Frontal cortex (tissue), 4 donors: ENCODE measurements at places on chromosomes 3 and 15.

DNA sequence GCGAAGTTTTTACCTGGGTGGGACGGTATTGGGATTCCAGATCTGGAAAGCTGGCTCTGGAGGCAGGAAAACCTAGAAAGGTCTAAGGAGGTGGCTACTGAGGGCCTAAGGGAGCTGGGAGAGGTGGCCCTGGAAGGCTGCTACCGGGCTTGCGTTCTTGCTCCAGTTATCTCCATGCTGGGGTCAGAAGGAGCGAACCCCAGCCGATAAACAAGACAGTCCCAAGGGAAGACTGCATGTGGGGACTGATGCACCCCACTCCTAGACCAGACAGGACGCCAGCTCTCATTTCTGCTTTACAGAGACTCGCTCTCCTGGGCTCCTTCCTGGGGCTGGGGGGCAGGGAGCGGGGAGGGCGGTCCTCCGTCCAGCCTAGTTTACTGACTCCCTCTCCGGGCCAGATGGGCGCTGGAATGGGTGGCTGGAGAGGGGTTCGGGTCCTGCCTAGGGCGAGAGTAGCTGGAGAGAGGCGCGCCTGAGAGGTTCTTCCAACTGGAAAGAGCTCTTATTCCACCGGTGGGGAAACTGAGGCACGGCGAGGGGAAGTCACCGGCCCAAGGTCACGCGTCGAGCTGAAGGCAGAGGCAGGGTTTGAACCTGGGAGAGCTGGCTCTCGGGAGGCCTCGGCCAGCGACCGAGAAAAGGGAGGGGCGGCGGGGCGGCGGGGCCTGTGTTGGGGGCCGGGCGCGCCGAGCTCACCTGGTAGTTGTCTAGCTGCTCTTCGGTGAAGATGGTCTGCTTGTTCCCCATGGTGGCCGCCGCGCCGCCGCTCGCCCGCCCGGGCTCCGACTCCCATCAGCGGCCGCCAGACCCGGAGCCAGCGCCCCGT lies 565 bp downstream of the CIB2 start:
- peak; percentile 27 for DNase-seq

DNA sequence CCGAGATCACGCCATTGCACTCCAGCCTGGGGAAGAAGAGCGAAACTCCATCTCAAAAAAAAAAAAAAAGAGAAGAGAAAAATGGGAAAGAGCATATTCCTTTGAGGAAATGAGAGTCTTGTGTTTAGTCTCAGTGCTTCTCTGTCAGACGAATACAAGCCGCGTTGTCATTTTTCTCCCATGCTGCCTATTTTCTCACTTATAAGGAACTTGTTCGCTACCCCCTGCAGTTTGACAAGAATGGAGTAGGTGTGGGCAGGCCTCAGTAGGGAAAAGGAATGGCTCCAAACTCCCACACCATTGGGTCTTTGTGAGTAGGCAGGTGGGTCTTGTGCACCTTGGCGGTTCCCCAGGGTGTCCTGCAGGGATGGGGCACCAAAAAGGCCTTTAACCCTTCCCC lies 6.5 kb downstream of the GPR160 start:
- DNase-seq: no peak

DNA sequence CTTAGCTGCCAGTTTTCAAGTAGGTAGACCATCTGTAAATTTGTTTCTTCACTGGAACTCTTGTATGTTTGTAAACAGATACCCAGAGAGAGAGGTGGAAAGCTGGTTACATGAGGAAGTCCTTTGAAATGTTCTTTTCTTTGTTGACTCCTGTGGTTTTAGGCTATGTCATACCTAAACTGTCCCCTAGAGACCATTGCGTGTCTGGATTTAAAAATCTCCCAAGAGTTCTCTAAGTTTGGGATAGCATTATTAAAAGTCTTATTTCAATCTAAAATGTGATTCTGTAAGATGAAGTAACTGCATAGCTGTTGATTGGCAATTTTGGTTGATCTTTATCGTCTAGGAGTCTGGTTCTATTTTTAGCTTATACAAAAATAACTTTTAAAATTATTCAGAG lies 127.2 kb downstream of the GHSR start:
- no peak for DNase-seq

- no peak for DNase-seq
Observed at GRCh38 chr3:52086976-52087663, 30.7 kb upstream of the DUSP7 start.

GRCh38 chr3:130405956-130406355 lies 60.5 kb downstream of the COL6A5 start:
- no peak for DNase-seq

- DNase-seq: no peak
Observed at GRCh38 chr15:40688932-40689799, 5.8 kb upstream of the RAD51 start.

DNA sequence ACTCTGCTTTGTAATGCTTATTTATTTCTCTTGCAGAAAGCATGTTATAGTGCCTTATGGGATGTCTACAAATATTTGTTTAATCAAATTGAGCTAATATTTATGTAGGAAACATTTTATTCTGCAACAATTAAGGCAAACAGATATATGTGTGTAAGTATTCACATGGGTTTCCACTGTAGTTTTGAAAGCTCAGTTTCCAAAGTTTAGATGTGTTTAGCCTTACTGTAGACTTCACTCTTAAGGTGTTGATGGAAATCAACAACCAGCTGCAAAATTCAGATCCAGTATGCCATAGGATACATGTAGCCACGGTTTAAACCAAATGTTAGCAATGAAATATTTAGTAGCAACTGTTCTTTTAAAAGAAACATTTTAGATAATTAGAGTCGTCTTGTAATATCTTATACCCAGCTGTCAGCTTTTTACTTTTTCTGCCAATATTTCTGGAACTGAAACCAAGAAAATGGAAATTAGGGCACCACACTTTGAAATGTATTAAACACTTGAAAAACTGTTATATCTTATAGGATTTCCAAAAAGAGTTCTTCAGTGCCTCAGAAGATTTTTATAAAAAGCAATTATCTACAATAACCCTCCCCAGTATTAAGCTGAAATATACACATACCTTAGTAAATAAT lies 18.5 kb downstream of the PIK3CA start:
- no peak for DNase-seq

GRCh38 chr3:187648177-187648576 lies 22.0 kb downstream of the SST start:
- DNase-seq: no peak

DNA sequence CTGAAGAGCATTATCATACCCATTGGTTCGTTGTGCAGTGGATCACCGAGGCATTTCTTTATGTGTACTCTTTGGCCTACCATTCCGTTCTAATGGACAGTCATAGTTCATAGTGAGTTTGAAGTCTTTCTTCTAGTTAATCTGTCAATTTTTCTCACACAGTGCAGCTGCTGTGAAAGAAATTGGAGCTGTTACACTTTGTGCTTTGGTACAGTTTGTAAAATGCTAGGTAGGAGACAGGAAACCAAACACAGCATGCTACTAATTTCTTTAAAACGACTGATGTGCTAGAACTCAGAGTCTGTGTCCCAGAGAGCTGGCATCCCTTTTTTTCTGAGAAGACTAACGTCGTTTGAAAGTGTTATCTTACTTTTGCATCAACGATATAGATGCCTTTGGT lies 218.9 kb downstream of the CNTN4 start:
- DNase-seq: no peak

DNA sequence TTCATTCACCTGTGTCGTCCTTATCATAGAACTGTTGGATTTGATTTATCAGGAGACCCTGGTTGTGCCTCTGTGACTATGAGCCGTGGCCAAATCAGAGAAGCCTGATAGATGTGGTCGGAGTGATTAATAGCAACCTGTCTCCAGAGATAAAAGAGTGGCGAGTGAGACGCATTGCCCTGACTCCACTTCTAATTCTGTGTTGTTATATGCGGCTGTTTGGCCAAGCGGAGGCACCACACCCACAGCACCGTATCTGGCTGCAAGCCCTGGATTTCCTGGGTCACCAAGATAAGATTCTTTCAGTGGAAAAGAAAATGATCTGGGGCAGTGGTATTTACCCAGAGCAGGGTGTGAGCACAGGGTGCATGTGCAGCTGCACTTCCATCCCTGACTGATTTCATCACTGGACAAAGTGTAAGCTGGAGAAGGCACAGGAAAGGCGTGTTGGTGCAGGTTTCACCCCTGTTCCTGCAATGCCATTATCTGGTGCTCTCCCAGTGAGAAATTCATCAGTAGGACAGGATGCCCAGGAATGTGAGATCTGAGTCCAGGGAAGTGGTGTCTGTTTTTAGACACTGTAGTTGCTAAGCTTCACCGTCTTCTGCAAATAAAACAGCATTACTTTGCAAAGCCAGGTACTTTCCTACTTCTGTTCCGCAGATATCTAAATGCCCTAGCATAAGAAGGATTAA lies 84.6 kb downstream of the CD47 start:
- no peak for DNase-seq

DNA sequence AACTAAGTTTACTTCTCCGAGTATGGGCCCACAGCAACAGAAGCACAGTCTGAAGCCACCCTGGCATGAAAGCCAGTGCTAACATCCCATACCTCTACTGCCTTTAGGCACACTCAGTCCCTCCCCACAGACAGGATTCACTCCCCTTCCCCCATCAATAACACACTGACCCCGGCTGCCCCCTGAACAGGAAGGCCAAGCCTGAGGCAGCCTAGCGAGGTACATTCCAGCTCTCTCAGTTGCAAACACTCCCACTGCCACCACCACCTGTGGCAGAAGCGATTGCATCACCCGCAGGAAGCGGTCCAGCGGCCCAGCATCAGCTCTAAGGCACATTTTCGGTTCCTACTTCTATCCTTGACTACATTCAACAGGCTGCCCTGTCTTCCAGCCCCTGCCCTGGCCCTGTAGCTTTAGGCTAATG lies 7.0 kb upstream of the BMF start:
- no peak for DNase-seq

DNA sequence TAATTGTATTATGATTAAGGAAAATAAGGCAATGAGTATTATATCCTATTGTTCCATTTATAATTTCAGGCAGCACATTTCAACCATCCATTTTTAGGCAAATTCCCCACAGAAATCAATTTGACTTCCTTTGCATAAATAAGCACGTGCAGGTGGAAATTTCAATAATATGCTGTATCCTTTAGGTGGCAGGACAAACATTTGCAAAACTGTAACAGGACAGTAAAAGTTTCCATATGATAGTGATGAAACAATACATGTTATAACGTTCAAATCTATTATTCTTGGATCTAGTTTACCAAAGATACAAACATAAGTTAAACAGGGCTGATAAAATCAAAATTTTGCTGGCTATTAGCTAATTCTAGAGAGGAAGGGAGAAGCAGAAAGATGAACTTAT lies 8.5 kb downstream of the UACA start:
- DNase-seq: no peak

DNA sequence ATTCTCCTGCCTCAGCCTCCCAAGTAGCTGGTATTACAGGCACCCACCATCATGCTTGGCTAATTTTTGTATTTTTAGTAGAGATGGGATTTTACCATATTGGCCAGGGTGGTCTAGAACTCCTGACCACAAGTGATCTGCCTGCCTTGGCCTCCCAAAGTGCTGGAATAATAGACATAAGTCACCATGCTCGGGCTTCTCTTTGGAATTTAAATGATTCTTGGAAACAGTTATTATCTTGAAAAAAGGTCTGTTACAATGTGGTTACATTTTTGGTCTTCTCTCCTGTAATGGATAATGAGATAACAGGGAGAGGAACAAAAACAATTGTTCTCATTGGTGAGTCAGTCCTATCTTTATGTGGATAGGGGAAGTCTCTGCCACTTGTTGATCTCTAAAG lies 59.8 kb upstream of the AADACL2 start:
- DNase-seq: no peak

DNA sequence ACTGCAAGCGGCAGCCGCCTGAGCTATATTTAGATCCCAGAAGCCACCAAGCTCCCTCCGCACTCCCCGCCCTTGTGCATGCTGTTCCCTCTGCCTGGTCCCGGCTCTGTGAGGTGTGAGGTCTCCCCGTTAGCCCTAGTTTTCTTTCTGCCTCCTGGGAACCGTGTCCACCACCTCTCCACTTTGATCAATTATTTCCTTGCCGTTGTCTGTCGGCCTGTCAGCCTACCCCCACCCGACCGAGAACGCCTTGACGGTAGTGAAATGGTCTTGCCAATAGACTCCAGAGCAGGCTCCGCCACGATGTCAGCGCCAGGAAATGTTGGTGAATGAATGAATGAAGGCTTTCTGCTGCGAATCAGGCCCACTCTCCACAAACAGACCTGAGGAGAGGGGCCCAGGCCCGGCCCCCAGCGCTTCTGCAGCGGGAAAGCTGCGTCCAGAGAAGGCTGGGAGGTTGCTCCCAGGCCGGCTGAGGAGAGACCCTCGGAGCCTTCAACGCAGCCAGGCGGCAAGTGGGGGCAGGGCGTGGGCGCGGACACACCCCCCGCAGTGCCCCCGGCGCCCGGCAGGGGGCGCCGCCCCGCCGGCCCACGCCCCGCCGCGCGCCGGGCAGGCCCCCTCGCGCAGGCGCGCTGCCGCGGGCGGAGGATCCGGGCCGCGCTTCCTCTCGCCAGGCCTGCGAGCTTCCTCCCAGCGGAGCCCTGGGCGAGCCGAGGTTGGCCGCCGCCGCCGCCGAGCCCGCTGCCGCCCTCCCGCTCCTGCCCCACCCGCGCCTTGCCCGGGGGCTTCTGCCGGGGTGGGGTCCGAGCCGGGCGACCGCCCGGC lies at the start of gene CSK:
Gene CSK, plus strand, starts transcription at position 650 of the 828 bp plus-strand sequence. CDS start 16,218 bp downstream, outside the sequence.
- DNase-seq: peak; percentile 93

DNA sequence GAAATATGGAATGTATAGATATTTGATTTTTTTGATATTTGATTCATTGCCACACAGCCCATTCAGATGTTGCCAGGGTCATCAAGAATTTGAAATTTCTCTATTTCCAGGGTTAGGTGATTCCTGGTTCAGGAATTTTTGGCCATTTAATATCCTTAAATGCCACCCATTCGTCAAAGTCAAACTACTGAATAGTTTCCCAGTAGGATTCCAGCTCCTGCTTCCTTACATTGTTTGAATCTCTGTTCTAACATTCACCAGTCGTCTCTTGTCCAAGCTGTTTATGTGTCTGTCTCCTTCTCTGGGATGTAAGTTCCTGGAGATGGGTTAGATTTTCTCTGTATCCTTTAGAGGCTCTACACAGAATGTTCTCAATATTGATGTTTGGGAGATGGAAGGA lies 124.9 kb upstream of the TLE3 start:
- no peak for DNase-seq

GRCh38 chr15:51096976-51097375 lies 2.3 kb upstream of the TNFAIP8L3 start:
- no peak for DNase-seq

GRCh38 chr3:14223595-14223994 lies 45.0 kb downstream of the LSM3 start:
- no peak for DNase-seq
